Putamen (tissue), 1 donor: ENCODE measurements at places on chromosomes 1 and 21.

DNA sequence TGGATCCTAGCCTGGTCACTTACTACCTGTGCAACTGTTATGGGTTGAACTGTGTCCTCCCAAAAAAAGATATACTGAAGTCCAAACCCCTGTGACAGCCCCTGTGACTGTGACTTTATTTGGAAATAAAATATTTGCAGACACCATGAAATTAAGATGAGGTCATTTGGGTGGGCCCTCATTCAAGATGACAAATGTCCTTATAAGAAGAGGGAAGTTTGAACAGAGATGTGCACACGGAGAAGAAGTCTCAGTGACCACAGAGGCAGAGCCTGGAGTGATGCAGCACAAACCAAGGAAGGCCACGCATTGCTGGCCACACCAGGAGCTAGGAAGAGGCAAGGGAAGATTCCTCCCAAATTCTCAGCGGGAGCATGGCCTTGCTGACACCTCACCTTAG, 249.7 kb upstream of the RUNX1 start:
- no peak for DNase-seq

- DNase-seq, result peak; percentile 9
Measured at GRCh38 chr1:217660353-217661062, 29.4 kb downstream of the SPATA17 start.

GRCh38 chr21:43034826-43035225, 40.8 kb downstream of the CBS start:
- no peak for DNase-seq

DNA sequence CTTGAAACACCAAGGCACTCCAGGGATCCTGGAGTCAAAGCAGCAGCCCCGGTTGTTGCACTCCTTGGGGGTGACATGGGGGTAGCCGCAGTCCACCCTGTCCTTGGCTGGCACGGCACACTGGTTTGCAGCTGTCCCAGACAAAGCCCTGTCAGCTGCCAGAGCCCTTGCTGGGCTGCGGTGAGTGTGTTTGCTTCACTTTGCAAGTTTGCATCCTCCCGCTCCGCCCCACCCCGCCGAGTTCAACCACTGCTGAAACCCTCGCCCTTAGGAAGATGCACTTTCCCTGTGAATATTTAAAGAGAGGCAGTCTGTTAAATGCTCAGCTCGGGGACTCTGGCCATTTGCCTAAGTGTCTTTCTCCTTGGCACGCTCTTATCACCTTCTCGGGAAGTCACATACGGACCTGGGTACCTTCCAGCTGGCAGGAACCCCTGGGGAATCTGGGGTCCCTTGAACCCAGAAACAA, 1.7 kb downstream of the TFF3 start:
- DNase-seq, result no peak

DNA sequence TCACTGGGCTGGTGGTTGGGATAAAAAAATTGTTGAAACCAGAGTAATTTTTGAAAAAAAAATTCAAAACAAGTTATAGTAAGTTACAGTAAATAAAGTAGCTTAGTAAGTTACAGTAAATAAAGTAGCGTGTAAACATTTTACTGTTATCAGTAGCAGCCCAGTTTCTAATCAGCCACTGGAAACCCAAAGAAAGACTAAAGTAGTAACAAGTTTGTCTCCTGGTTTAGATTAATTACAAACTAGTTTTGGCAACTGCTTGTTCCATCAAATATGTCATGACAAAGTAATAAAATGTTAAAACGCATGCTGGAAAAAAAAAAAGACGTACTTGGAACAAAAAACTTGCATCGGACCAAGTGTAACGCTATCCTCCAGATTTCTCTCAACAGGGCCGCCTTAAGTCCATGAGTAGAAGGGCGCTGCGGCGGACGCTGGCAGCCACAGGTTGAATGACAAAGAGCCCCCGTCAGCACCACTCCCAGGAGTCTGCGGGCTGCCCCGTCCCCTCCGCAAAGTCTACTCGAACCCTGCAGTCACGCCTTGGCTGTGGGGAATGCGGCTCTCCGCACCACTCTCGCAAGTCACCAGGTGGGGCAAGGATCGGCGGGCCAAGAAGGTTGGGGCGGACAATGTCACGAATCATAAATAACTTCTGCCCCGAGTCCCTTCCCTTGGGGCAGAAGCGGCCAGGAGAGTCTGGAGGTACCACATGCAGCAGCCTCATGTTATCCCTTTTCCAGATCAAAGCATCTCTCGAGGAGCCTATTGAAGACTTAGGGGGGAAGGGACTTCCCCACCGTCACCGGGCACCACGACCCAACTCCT, 837 bp downstream of the SLC16A1 start:
- DNase-seq, result peak; percentile 31

GRCh38 chr21:46222436-46223116, 6.0 kb downstream of the LSS start:
- no peak for DNase-seq

- DNase-seq, result no peak
Measured at GRCh38 chr1:180156631-180157091, 2.0 kb downstream of the QSOX1 start.

GRCh38 chr1:3460672-3461131, 6.2 kb downstream of the ARHGEF16 start:
- no peak for DNase-seq

- DNase-seq, result no peak
Measured at GRCh38 chr21:21383126-21383525, 384.9 kb downstream of the NCAM2 start.

- no peak for DNase-seq
Measured at GRCh38 chr1:83741348-83741747, 257.6 kb downstream of the TTLL7 start.

DNA sequence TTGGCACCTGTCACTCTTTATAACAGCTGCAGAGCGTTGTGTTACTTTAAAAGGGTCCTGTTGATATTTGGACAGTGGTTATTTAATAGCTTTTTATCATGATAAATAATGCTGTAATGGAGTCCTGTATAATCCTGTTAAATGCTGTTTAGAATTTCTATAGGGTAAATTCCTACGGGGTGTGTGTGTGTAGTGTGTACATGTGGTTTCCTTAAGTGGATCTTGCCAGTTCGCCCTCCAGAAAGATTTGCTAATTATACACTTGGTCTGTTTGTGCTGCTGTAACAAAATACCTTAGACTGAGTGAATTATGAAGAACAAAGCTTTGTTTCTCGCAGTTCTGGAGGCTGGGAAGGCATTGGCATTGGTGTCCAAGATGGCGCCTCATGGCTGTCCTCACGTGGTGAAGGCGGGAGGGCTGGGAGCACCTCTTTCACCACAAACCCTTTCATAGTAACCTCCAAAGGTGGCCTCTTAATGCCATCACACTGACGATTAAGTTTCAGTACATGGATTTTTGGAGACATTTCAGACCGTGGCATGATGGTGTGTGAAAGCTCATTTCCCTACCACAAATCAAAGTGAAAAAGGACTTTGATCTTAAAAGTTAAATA, 11.2 kb downstream of the PRMT2 start:
- no peak for DNase-seq

GRCh38 chr21:44874240-44874496, 678 bp upstream of the PTTG1IP start:
- DNase-seq, result no peak

- no peak for DNase-seq
Measured at GRCh38 chr1:223641523-223642039, 23.9 kb downstream of the CAPN8 start.

GRCh38 chr1:108862017-108862610, 5.2 kb upstream of the AKNAD1 start:
- DNase-seq, result no peak

DNA sequence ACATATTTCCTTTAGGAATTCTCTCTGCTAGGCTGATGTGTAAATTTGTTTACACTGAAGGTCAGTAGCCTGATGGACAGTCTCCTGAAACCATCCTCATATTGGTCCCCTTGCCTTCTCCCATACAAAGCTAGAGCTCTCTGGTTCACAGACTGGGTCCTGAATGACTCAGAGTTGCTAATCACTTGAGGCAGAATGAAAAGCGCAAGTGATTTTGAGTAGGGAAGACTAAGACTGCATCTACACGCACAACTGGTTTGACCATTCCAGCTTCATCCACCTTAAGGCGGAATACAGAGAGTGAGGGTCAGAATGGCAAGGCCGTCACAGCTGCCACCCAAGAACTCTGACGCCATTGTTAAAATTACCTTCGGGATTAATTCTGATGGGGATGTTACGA, 70.2 kb upstream of the KIF26B start:
- no peak for DNase-seq

DNA sequence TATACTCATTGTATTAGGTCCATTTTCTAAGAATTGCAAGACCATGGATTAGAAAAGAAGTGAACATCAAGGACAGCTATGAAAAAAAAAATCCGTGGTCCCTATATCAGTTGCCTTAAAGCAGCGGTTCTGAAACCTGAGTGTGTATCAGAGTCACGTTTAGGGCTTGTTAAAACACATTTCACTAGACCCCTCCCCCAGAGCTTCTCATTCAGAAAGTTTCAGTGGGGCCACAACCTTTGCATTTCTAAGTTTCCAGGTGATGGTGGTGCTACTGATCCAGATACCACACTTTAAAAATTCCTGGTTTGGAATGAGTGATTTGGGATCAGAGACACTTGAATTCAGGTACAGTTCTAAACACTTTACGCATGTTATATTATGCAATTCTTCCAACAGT, 96.1 kb upstream of the PRMT6 start:
- DNase-seq, result no peak

GRCh38 chr1:53334781-53335180, 6.9 kb upstream of the LRP8 start:
- no peak for DNase-seq

DNA sequence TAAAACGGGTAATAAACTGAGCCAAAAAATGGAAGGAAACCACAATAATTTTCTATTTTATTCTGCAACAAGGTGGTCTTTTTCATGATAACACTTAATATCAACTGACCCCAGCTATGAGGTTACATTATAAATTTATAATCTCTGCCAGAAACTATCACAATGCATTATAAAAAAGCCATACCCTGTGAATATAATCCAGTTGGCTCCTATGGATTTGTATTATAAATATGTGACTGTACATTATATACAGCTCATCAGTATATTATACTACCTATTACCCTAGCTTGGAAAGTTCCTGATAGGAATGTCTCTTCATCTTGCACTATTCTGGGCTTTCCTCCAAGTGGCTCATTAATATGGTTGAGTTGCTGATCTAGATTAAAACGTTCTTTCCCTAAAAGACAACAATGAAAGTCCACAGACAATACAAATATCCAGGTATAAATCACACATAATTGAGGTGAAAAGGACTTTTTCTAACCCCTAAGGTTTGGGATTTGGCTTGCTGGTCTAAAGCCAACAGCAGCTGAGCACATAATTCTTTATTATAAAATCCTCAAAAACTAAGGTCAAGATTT, 487.7 kb downstream of the TTLL7 start:
- DNase-seq, result no peak

DNA sequence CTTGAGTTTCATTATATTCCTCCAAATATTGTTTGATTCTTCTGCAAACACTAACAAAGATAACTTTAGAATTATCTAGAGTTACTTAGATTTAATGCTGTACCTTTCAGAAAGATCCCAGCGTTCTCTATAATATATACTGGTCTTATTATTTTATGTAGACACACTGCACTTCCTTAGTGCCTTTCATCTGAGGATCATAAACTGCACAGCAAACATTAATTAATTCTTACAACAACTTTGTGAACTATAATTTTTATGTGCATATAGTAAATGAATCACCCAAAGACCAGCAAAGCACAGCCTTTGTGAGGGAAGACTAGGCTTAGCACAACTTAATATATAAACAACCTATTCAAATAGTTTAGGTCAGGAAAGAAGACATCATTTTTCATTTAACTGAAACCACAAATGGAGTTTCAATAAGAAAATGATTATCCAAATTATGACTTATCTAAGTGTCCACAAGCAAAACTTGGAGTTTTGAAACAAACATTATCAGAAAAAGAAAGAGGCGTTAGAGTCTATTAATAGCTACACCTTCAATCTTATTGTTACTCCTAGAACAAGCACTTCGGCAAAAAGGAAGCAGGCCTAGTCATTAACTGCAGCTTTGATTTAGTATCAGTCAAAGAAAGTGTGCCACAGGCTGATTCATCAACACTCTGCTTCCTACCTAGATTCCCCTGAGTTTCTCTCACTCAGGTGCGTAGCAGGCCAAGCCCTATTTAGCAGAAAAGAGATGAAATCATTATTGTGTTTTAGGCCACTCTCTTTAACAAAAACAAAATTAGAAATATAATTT, 22.5 kb upstream of the RC3H1 start:
- no peak for DNase-seq

DNA sequence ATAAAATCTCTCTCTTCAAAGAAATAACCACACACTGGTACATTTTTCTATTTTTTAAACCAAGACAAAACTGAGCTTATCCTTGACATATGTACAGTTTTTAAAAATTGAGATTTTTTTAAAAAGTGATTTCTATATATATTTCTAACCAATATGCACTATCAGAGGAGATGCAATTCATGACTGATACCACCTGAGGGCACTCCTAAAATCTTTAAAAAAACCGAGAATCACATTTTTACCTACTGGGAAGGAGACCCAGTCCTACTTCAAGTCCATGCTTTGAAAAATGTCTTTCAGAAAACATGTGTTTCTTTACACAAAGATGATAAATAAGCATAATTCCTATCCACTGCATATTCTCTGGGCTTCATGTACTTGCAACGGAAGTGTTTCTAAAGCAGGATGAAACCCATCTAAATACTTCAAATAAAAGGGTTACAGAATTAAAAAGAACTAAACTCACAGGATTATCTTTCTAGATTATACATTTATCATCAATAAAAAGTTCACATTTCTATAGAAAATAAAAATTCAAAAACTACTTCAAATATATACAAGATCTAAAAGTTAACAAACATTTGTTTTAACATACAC, 98.6 kb downstream of the ENAH start:
- peak; percentile 27 for DNase-seq

GRCh38 chr1:202158810-202159533, 1.4 kb downstream of the PTPN7 start:
- DNase-seq, result no peak

DNA sequence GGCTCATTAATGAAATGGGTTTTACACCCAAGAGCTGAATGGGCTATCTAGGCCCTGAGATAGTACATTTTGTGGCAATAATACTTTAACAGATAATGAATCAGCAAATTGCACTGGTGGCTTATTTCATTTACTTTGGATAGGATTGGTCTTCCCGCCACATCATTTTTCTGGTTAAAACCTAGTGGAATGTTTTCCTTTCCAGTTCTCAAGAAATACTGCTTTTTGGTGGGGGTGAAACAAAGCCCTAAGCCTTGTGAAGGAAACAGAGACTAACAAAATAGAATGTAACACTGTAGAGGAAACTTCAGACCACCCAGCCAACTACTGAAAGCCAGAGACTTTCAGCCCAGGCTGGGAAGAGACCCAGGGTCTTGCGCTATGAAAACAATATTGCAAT, 172.2 kb downstream of the HHIPL2 start:
- DNase-seq, result no peak
